ENCODE measurements at places on chromosomes 3 and 15.
A peak's percentile ranks its signal among the peaks of the same experiment; 100 is the strongest.

- DNase-seq = peak; percentile 83
Observed at GRCh38 chr3:50627407-50628051, 10.6 kb downstream of the MAPKAPK3 start.

DNA sequence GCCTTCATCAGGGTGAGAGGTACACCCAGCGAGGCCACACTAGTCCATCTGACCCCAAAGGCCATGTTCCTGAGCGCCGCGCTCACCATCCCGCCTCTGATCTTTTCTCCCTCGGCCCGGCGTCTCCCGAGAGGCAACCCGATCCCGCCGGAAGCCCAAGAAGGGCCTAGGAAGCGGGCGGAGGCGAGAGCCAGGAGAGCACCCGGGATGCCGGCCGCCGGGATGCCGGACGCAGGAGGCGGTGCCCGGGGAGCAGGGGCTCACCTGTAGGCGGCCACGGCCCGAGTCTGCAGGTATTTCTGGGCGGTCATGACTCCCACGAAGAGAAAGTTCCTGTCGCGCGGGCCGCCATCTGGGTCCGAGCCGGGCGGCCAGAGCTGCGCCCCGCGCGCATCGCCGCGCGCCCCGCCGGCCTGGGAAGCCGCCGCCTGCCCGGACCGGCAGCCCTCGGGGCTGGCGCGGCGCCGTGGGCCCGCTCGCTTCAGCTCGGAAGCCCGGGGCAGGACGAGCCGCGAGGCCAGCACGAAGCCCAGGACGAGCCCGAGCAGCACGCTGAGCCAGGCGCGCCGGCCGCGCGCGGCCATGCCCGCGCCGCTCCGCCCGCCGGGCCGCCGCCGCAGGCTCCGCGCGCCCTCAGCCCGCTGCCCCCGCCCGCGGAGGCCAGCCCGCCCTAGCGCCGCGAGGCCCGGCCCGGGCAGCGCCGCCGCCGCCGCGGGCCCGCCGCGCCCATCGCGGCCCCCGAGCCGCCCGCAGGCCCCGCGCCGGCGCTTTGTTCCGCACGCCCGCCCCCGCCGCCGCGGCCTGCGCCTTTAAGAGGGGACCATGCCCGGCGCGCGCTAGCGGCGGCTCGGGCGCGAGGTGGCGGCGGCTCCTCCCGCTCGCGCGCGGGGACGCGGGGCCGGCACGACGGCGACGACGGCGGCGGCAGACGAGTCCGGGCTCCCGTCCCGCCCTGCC, 697 bp downstream of the CHSY1 start:
- DNase-seq = peak; percentile 58

- no peak for DNase-seq
Observed at GRCh38 chr15:75721923-75722870, 9.5 kb upstream of the CSPG4 start.

GRCh38 chr3:104632521-104632920, 734.2 kb upstream of the ALCAM start:
- DNase-seq = peak; percentile 19

DNA sequence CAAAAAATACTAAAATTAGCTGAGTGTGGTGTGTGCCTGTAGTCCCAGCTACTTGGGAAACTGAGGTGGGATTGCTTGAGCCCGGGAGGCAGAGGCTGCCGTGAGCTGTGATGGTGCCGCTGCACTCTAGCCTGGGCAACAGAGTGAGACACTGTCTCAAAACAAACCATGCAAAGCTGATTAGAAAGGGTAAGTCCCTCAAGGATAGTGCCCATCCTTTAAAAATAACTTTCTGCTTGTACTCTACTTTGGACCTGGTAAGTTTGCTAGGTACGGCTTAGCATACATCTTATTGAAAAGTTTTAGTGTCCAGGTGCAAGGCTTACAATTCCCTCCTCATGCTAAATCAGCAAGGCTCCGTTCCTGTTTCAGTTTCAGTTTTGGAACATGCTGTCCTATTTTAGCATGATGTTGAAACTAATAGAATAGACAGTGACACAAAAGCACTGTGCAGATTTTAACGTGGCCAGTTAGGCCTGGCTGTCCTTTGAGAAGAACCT, 21.4 kb downstream of the FEM1B start:
- DNase-seq = peak; percentile 56

DNA sequence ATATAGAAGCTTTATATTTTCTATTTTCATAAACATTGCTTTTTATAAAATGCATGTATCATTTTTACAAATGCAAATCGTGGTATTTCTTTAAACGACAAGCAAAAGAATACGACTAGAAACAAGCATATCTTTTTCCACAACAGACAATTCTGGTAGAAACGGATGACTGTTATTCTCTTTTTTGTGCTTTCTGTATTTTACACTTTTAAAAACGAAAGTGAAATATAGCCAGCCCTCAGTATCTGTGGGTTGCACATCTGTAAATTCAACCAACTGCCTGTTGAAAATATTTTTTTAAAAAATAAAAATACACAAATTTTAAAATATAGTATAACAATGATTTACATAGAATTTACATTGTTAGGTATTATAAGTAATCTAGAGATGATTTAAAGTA, 61.3 kb downstream of the PRTG start:
- no peak for DNase-seq

DNA sequence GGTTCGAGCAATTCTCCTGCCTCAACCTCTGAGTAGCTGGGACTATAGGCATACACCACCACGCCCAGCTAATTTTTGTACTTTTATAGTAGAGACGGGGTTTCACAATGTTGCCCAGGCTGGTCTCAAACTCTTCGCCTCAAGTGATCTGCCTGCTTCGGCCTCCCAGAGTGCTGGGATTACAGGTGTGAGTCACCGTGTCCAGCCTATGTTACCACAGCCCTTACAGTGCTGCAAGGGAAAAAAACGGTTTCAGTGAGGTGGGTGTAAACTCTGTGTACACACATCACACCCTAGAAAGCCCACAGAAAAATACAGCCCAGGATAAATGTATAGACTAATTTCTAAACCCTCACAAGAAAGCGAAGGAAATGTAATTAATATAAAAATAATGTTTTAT, 103.5 kb upstream of the AKAP13 start:
- DNase-seq = no peak

DNA sequence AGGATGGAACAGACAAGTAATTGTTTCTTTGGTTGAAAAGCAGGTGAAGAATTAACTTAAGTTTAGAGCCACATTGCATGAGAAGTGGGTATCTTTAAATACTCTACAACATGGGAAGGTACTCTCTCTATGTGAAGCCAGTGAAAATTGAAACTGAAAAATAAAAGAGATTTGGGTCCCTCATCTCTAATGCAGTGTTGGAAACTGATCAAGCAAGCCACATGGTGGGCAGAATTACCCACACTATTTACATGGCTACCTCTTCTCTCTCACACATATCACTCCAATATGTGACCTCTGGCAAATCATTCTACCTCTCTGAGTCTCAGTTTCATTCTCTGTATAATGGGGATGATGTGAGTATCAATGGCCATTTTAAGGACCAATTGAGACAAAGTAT, 339.0 kb downstream of the IL5RA start:
- DNase-seq = no peak

- no peak for DNase-seq
Observed at GRCh38 chr3:110184536-110184935, 847.2 kb upstream of the DPPA4 start.

- no peak for DNase-seq
Observed at GRCh38 chr15:33200444-33200843, 5.9 kb upstream of the FMN1 start.

GRCh38 chr15:75063338-75063737, 39.9 kb downstream of the PPCDC start:
- peak; percentile 82 for DNase-seq

DNA sequence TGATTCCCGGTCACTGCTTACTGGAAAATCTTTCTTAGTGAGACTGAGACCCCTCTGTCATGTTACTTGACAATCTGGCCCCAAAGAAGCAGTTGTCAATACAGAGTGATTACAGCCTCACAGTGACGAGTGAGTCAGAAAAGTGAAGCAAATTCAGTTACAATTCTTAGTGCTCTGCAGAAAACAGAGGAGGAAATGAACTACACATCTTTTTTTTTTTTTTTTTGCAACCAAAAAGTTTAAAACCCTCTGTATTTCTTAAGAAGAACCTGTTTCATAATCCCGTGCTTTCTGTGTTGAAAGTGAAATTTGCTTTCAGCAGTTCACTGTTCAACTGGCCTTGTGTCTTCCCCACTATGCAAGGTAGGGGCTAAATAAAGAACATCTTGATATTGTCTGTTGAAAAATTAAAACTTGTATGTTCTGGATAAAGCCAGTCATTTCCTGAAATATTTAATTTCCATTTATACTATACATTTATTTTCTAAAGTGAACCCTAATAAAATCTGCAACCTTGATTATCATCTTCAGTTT, 1.9 kb downstream of the AQP9 start:
- DNase-seq = no peak

DNA sequence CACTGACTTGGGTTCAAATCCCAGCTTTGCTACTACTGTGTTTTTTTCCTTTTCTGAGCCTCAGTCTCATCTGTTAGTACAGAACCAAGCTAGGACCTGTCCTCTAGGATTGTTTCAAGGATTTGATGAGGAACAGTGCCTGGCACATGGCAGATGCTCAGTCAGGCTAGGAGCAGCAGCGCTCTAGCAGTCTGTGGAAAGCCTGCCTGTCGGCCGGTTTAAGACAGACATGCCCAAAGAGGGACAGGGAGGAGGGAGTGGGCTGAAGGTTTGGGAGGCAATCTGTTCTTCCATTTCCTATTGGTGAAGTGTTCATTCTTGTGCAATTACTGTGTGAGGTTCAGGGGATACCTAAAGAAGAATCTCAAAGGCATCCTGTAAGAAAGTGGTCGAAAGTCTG, 35.1 kb upstream of the RGMA start:
- no peak for DNase-seq

- DNase-seq = no peak
Observed at GRCh38 chr15:96818861-96819260, 488.4 kb downstream of the NR2F2 start.

DNA sequence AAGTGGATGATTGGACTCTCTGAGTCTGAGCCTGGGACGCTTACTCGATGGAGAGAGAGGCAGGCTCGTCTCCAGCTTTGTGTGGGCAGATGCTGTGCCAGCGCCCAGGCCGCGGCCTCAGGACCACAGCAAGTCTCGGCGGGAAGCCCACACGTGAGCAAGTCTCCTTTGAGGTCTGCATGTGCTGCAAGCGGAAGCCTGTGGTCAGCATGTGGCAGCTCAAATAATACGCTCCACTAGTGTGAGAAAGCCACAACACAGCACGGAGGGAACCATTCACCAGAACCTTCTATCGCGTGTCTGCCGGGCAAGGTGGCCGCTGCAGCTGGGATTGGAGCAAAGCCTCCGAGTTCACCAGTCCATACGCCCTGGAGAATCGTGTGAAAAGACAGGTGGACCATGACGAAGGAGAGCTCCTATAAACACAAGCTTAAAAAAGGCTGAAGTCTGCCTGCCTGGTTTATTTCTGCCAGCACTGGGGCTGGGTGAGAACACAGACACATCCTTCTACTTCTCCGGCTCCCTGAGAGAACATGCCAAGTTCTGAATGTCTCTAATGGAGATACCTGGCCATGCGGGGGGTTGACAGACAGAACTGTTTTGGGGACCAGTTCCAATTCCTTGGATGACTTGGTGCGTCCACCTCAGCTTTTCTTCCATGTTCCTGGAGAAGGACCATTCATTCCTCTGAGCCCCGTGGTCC, 82.0 kb upstream of the LRIG1 start:
- peak; percentile 29 for DNase-seq

DNA sequence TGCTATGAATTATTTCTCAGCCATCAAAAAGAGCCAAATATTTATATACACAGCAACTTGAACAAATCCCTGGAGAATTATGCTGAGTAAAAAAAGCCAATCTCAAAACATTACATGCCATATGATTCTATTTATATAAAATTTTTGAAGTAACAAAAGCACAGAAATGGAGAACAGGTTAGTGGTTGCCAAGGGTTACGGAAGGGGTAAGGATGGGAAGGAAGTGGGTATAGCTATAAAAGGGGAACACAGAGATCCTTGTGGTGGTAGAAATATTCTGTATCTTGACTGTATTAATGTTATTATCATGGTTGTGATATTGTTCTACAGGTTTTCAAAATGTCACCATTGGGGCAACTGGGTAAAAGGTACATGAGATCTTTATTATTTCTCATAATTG, 62.3 kb upstream of the ASB14 start:
- no peak for DNase-seq

DNA sequence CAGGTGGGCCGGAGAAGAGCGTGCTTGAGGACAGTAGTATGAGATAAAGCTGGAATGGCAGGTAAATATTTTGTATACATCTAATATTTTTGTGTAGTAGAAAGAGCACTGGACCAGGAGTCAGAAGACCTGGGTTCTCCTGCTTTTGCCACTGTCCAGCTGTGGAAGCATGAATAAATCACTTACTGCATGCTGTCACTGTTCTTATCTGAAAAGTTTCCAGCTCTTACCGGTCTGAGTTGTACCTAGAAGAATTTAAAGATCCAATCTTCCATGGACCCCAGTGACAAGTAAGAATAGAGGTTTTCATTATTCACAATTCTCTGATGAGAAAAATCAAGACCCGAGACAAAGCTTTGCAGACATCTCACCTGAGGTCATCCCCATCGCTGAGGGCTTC, 5.9 kb downstream of the XPC start:
- no peak for DNase-seq

GRCh38 chr15:62183130-62183529, 18.0 kb upstream of the C2CD4B start:
- no peak for DNase-seq

GRCh38 chr3:8657804-8658305, 13.3 kb upstream of the SSUH2 start:
- DNase-seq = peak; percentile 36

- no peak for DNase-seq
Observed at GRCh38 chr15:101003706-101004105, 84.5 kb downstream of the LRRK1 start.

DNA sequence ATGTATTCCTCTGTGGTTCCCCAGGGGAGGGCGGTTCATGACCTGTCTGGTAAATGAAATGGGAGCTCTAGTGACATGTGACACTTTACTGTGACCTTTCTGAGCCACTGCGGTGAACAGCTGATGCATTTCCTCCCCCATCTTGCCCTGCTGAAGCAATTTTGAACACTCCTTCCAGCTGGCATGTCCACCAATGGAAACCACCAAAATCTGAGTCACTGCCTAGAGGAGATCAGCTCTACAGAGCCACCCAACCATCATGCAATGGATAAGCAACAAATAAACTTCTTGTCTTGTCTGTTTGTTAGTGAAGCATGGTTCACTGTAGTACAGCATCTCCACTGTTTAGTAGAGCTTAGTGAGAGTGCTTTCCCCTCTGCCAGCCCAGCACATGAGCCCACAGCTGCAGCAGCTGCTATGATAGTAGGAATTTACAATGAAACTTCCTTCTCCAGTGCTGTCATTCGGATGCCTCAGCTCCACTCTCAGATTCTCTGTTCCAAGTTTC, 479.4 kb downstream of the NTRK3 start:
- peak; percentile 89 for DNase-seq

DNA sequence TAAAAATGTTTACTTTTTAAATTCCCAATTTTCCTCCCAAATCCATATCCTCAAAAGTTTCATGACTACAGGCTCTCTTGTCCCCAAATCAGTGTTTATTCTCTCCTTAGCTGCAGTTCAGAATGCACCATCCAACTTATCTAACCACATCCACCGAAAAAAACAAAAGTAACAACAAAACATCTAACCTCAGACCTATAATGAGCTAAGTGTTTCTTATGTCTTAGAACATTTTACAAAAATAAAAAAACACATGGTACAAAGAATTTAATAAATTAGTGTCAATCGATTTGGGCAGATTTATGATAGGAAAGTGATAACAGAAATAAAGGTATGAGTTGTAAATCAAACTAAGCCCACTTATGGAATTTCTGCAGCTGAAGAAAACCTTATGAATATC, 13.6 kb downstream of the SATB1 start:
- DNase-seq = no peak

GRCh38 chr3:26368312-26368711, 254.3 kb upstream of the LRRC3B start:
- no peak for DNase-seq

GRCh38 chr3:194257151-194257621, 93.9 kb downstream of the CPN2 start:
- no peak for DNase-seq

All from EH (cell line).